ENCODE measurements at places on chromosomes 11 and 22.

DNA sequence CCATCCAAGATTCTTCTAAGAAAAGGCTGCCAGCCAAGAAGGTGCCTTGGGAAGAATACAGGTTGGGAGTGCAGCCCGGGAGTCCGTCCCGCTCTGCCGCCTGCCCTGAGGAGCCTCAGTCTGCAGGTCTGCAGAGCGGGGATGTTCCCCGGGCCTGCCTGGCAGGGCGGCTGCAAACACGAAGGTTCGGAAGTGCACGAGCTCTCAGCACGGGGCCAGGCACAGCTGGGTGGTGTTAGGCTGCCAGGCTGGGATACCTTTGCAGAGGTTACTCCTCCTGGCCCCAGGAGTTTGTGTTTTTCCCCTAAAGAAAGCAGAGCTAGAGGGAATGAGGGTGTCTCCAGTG is 9.4 kb upstream of the PRR5 start:
- no peak for DNase-seq

GRCh38 chr11:122486793-122487495 is 168.6 kb upstream of the UBASH3B start:
- DNase-seq, result no peak

- DNase-seq, result no peak
These were observed 1.8 kb downstream of the GAS2 start for GRCh38 chr11:22668005-22668796.

GRCh38 chr11:8209208-8209807 is 40.5 kb upstream of the RIC3 start:
- DNase-seq, result no peak

DNA sequence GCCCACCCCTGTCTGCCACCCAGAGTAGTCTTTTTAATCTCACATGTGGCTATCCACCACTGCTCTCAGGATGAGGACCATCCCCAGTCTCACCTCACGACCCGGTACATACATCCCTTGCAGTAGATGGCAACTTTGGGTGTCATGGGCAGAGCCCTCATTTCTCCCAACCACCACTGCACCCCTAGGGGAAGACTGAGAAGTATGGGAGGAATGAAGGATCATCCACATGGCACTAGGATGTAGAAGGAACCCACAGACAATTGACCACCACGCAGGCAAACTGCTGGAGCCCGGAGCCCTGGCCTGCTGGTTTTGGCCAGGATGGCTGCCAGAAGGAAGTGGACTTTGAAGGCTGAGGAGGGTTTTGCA is 1.9 kb upstream of the SCARF2 start:
- no peak for DNase-seq

DNA sequence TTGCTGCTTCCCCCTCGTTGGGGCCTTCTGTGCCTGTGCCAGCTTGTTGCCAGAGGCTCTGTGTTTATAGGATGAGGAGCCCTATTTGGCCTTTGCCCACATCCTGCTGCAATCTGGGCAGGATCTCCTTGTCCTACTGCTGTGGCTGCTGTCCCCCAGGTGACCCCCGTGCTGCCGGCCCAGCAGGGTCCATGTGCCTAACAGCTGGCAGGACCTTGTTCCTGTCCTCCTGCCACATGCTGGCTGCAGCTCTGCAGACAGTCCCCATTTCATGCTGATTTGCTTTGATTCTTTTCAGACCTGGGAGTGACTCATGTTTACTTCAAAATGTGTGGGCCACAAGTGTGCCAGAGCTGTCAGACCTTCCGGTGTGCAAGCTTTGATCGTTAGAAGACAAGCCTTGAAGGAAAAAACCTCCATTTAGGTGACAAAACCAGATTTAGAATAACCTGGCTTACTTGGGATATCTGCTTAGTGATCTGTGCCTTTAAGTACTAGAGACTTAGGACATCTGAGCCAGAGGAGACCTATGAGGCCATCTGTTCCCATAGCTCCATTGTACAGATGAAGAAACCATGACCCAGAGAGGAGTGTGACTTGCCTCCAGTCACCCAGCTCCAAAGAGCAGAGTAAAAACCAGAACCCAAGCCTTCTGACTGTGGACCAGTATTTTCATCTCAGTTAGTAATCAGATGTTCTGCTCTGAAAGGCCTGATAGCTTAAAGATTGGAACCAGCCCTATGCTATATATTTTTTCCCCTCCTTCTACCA is 11.1 kb downstream of the NAV2 start:
- no peak for DNase-seq

DNA sequence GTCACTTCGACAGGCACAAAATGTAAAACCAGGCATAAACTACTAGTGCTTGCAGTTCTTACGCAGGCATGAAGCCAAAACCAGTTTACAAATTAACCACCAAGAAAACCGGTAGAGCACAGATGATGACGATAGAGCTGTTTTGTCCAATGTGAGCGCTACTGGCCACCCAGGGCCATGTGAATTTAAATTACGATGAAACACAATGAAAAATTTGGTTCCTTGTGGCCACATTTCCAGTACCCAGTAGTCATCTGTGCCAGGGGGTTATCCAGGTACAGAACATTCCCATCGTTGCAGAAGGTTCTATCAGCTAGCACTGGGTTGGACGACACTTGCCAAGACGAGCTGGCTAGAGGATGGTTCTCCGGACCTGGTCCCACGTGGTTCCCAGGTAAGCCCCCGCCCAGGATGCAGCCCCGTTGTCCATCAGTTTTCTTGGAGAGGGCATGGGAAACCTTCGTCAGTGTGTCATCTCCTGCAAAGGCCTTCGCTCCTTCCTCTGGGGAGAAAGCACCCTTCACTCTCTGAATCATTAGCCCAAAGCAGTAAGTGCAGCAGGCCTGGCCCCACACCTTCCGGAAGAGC is 1.1 kb upstream of the CD81 start:
- DNase-seq, result no peak

GRCh38 chr11:13859892-13860291 is 102.6 kb upstream of the SPON1 start:
- DNase-seq, result no peak

DNA sequence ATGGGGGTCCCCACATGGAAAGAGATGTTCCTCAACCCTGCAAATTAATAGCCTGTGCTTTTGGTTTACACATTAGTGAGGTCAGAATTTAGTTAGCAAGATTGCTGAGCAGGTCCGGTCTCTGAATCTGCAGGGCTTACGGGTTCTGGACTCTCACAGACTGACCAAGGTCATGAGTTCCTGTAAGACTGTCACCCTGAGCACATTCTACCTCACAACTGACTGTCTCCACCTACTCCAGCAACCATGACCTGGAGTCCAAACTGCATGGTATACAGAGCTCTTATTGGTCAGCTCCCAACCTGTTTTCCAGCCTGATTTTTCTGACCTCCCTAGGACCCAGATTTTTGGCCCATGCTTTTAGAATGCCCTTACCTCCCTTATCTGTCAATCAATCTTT is 28.2 kb downstream of the DKK3 start:
- DNase-seq, result no peak

GRCh38 chr11:8933931-8934330 is 1.2 kb upstream of the C11orf16 start:
- DNase-seq, result no peak

DNA sequence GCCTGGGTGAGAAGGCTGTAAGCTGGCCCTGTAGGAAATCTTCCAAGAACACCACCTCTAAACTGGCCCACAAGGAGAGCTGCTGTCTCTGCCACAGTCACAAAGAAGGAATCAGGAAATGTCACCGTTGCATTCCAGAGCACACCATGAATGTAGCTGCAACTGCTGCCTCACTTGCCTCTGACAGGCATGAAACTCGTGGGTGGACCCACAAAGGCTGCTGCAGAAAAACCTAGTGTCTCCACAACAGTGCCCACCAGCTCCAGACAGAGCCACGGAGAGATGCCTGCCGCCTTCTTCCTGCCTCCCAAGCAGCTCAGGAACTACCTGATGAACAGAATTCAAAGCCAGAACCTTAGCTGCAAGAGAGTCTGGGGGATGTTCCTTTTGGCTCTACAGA is 10.5 kb downstream of the DNAJB13 start:
- DNase-seq, result no peak

DNA sequence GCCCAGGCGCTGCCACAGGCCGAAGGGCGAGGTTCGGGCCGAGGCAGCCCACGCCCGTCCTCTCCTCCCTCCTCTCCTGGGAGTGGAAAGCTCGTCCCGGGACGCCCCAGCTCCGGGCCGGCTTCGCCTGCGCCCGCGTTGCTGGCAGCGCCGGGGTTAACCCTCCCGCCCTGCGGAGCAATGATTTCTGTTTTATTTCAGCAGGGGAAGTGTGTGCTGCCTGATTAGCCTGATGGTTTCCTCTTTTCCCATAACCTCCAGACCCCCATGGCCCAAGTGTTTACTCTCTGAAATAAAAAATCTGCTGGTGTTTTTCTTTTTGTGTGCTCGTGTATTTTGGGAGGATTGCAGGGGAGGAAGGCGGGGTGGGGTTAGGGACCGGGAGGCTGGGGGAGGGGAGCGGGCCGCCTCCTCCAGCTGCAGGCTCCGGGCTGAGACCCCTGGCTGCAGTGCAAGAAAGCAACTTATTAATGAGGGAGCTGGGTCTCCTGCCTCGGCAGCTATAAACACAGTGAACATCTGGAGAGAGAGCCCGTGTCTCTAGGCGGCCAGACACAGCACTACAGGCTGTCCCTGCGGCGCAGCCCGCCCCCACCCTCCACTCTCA is 38.6 kb downstream of the ETS1 start:
- peak; percentile 47 for DNase-seq

GRCh38 chr11:122093731-122094275 is 22.2 kb downstream of the BLID start:
- DNase-seq, result no peak

GRCh38 chr22:25172153-25172552 is 27.5 kb upstream of the CRYBB3 start:
- DNase-seq, result no peak

DNA sequence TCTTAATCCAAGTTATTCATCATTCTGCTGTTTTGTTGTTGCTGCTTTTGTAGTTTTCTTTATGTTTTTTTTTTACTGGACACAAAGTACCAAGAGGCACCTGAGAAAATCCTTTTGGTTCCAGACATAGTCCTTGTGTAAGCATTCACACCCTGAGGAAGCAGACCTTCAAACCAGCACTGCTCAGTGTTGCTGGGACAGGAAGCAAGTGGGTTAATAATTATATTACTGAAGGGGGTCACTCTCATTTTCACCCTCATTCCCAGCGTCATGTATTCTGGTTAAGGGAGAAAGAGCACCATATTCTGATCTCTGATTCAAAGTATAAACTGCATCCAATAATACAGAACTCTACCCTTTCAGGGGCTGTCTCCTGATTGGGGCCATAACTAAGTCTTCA is 5.9 kb upstream of the ALKBH3 start:
- DNase-seq, result no peak

GRCh38 chr22:42608823-42609361 is 5.8 kb downstream of the POLDIP3 start:
- DNase-seq, result no peak

DNA sequence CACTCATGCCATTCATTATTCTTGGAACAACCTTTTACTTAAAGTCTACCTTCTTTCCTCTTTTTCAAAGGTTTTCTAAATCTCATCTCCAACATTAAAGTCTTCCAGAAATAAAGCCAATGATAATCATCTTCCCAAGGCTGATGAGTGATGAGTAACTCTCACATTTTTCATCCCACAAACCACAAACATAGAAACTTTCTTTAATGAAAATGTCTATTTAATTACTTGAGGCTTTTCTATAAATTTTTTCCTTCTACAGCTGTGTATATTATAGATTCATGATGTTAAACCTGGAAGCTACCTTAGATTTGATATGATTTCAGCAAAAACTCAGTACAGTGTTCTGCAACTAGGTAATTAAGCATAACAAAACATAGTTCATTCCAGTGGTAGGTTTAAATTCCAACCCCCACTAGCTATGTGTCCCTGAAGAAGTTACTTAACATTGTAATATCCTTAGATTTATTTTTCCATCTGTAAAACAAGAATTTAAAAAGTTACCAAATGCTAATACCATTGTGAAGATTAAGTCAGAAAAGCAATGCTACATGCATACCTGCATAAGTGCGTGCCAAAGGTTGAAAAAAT is 845.4 kb downstream of the KCNA4 start:
- DNase-seq, result no peak

DNA sequence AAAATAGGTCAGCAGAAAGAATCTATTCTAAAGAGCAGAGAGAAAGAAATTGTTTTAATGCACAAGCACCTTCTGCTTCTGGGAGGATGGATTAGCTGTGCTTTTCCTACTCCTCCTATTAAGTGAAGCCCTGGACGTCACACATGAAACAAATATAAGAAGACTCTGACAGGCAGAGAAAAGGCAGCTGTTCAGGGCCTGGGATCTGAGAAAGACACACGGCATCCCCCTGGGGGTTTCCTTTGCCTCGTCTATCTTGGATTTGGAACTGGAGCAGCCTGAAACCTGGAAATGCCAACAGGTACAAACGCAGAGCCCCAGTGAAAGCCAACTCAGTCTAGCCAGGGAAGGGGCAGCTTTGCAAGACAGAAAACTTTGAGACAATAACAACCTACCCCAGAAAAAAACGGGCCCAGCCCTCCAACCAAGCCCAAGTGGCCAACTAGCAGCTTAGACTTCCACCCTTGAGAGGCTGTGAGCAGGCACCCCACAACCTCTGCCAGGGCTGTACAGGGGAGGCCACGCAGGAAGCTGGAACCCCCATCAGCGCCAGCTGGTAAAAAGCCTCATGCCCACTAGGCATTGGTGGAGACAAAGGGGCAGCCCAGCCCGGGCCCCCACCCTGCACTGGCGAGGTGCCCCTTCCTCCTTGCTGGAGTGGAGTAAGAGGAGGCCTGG is 7.3 kb downstream of the CERK start:
- peak; percentile 17 for DNase-seq

DNA sequence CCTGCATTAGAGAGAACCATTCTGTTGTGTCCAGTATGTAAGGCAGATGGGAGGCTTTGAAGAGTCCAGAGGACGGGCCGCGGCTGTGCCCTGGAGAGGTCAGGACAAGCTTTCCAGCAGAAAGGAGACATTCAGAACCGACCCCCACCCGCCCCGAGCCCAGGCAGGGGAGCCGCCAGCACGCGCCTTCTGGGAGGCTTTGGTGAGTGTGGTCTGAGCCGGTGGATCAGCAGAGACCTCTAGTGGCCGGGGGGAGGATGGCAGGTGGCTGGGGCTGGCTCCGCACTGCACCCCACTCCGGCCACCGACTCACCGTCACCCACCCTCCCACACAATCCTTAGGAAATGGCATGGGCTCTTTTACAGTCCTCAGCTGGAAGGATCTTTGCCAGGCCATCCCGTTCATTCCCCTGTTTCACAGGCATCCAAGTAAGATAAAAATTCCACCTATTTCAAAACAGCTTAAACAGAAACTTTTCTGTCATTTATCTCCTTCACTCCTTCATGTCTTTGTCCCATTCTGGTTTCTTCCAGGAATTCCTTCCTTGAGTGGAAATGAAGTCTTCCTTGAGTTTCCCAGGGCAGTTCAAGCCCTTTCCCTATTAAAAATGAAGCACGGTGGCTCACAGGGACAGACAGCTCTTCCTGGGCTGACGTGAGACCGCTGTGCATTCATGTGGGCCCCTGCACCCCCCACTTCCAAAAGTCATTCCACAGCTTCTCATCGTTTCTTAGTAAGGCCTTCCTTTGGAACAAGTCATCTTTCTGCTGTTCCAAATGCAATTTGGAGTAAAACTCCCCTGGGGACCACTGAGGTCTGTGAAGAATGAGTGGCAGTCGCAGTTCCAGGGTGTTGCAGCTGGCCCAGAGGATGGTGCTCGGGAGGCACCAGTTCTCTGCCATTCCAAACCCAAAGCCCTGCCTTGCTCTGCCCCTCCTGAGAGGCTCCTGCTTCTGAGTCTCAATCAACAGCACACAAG is 91.0 kb downstream of the FEZ1 start:
- DNase-seq, result peak; percentile 59

GRCh38 chr11:111399187-111400031 is 20.3 kb upstream of the POU2AF1 start:
- DNase-seq, result no peak

All from mesothelial cell of epicardium (in vitro differentiated cells).